Fibroblast of the conjunctiva (primary cell): ENCODE measurements at places on chromosomes 4 and X.

DNA sequence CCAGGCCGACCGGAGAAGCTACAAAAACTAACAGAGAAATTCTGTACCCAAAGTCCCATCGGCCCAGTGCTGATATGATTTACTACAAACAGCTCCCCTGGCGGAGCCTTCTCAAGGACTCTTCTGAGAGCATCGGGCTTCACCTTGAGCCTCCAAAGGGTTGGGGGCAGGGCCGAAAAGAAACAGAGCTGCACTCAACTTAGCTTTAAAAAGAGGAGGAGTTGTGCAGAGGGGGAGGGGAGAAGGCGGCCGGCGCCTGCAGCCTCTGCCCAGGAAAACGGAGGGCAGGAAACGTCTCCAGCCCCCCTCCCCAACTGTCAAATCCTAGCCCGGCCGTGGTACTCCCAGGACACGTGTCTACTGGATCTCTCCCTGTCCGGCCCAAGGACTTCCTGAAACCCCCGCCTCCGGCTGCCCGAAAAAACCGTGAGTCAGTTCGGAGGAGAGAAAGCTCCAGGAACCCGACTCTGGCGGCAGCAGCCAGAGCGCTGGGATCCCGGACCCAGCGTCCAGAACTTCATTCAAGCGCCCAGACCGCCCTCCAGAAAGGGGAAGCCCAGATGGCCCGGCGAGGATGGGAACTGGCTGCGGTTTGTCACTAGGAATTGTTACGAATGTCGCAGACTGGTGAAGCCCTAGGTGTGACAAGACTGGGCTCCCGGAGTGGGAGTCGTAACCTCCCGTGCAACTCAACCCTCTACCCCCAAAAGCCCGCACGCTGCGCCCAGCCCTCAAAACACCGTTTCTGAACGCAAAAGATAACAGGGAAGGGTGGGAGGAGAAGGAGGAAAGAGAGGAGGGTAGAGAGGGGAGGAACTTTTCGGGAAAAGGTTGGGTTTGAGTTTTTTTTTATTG is 973 bp downstream of the ADAMTS3 start:
- peak; percentile 72 for DNase-seq

DNA sequence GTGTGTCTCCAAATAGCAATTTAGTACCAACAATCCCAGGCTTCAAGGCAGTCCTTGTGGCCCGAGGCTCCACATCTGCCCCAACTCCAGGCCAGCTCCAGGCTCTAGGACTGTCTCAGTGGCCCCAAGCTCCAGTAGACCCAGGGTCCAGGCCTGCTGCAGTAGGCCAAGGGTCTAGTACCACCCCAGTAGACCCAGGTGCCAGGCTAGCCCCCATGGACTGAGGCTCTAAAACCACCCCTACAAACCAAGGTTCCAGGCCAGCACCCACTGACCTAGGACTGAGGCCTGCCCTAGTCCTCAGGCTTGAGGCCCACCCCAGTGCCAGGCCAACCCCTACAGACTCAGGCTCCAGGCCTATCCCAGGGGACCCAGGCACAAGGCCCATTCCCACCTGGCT is 191.6 kb downstream of the DLG3 start:
- no peak for DNase-seq

- no peak for DNase-seq
These were observed 162.1 kb upstream of the EMCN start for GRCh38 chr4:100679926-100680325.

DNA sequence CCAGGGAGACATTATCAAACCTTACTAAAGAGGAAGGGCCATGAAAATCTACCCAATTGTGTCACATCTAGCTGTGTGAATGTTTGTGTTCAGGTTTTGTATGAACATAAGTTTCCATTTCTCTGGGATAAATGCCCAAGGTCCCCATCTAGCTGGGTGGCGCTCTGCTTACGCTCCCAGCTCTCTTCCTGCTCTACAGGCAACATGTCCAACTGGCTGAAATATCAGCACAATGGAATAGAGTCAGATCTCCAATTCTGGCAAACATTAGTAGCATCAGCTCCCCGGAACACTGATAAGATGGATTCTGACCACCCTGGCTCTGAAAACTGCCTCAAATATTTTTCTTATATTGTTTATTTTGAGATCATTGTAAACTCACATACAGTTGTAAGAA is 74.8 kb downstream of the IRF2 start:
- no peak for DNase-seq

DNA sequence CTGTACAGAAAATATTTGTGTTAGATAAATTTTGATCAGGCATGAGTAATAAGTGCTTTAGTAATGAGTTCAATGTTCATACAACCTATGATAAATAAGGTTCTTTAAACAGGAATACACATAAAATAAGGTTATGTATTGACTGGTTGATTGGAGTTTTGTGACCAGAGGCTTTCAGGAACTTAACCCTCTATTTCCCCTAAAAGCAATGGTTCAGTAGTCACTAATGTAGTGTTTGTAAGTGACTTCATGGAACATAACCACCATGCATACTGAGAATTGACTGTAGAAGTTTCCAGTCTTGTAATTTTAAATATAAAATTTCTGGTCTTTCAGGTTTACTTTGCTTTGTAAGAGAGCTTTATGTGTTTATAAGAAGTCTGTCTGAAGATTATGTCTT is 28.1 kb downstream of the HPGD start:
- DNase-seq, result no peak
